ENCODE measurements at places on chromosomes 7 and 10. TPM values are rescaled to one million over a fixed set of nuclear protein-coding genes. Genes with fewer than 3 reads are reported as not detected.

DNA sequence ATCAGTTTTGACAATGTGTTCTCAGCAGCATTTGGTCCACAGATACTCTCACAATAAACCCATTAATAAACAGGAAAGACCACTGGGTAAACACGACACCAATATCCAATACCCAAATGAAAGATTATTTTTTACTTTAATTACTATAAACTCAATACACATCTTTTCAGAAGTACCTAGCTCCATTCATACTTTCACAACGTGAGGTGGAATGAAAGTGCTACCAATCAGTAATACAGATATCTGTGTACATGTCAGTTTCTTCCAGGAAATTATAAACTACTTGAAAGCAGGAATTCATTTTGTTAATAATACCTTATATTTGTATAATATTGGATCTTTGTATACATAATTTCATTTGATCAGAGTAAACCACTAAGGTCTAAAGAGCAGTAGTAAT is 11.9 kb downstream of the CDK6 start:
- no peaks in the 10 kb centered on the region for H3K36me3 ChIP-seq
- DNase-seq, result no peak
- peaks cover 16% of the 10 kb centered on the region for H3K4me1 ChIP-seq
- no peaks in the 10 kb centered on the region for H3K27me3 ChIP-seq
- H3K4me3 ChIP-seq, result no peak overlapping the region

Gene CALML5
- 429 TPM for total RNA-seq

DNA sequence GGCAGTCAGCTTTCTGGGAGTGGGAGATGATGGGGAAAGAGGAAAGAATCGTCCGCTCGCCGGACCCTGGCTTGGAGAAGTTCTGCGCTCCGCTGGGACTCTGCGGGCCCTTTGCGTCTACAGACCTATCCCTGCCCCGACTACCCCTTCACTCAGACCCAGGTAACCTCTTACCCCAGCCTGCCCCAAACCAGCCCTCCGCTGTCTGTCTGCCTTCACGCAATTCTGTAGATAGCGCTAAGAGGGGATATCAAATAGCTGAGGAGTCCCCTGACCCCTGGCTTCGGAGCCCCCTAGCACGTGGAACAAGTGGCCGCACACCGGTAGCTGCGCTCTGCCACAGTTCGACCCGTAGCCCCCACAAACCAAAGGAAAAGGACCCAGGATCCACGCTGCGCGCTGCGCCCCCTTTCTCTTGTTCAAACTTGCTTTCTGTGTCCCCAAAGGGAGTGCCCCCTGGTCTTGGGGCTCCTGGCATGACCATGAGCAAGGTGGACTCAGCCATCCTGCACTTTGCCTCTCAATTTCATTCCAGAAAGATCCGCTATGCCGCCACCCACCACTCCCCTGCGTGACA is 7.0 kb downstream of the HOXA4 start:
- no peaks in the 10 kb centered on the region for H3K4me1 ChIP-seq
- no peak overlapping the region for H3K4me3 ChIP-seq
- peak; percentile 56 for DNase-seq
- H3K27me3 ChIP-seq, result no peaks in the 10 kb centered on the region
- no peaks in the 10 kb centered on the region for H3K36me3 ChIP-seq
- H3K27ac ChIP-seq, result no peak overlapping the region

GRCh38 chr10:125641398-125641797 is 41.6 kb downstream of the TEX36 start:
- H3K27me3 ChIP-seq, result peaks cover 9% of the 10 kb centered on the region
- no peak for DNase-seq
- no peaks in the 10 kb centered on the region for H3K4me1 ChIP-seq

Gene LRRTM3
- not detected for total RNA-seq

DNA sequence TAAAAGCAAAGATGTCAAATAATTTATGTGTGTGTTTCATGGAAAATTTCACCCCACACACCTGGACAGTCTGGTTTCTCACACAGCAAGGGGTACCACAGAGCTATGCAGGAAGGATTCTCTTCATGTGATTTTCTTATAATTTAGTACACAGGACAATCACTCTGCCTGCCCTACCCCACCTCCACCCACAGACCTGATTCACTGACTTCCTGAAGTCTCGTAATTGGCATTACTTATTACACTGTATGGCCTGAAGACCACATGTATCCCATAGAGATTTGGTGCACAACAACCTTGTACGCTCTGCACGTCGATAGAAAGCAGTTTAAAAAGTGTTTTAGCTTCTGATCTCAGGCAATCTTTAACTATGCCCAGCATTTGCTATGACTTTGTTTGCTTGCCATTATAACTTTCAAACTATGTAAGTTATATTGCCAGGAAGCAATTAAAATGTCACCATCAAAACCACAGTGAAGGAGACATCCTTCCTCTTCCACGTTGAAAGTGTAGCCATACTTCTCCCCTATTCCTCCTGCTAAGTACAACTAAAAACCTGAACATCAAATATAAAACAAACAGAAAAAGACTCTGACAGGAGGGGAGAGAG is 279.4 kb upstream of the IMMP2L start:
- no peak overlapping the region for H3K27ac ChIP-seq
- H3K4me1 ChIP-seq, result no peaks in the 10 kb centered on the region
- DNase-seq, result no peak
- H3K27me3 ChIP-seq, result no peaks in the 10 kb centered on the region
- H3K36me3 ChIP-seq, result peaks cover 4% of the 10 kb centered on the region
- no peak overlapping the region for H3K4me3 ChIP-seq

DNA sequence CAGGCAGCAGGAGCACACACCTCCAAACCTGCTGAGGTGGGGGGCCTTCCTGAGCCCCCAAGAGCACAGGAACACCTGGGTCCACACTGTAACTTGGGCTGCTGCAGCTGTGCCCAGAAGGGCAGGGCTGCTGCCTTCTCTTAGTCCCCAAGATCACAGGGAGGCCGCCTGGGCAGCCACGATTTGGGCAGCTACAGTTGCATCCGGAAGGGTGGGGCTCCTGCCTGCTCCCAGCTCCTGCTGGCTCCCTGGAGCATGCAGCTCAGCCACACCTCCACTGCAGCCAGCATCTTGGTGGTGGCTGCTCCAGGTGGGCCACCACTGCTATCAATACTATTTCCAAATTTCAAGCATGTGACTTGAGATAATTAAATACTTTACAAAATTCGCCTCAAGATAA is 38.5 kb upstream of the AGMO start:
- H3K36me3 ChIP-seq, result no peaks in the 10 kb centered on the region
- no peak for DNase-seq
- H3K4me3 ChIP-seq, result no peak overlapping the region
- H3K27ac ChIP-seq, result no peak overlapping the region

GRCh38 chr10:89627830-89628229 is 17.2 kb downstream of the PANK1 start:
- no peaks in the 10 kb centered on the region for H3K27me3 ChIP-seq
- H3K27ac ChIP-seq, result no peak overlapping the region
- no peaks in the 10 kb centered on the region for H3K4me1 ChIP-seq
- no peak overlapping the region for H3K4me3 ChIP-seq
- DNase-seq, result no peak

DNA sequence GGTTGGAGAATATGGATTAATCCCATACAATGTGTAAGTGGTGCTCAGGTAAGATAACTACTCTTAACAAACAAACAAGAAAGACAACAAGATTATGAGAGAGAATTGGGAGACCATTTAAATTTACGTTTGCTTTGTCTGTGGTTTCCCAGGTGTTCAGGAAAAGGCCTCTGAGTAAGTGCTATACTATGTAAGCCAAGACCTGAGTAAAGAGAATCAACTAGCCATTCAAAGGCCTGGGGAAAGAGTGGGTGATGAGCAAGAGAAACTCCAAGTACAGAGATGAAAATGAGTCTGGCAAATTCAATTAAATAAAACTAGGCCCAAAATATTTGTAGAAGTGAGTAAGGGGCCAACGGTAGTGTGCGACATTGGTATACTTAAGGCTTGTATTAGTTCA is 9.9 kb downstream of the CSTF2T start:
- no peak overlapping the region for H3K4me3 ChIP-seq
- no peaks in the 10 kb centered on the region for H3K27me3 ChIP-seq
- DNase-seq, result no peak
- H3K27ac ChIP-seq, result no peak overlapping the region

GRCh38 chr10:6511347-6511746 is 68.7 kb downstream of the PRKCQ start:
- no peak overlapping the region for H3K4me3 ChIP-seq
- no peaks in the 10 kb centered on the region for H3K36me3 ChIP-seq
- no peaks in the 10 kb centered on the region for H3K4me1 ChIP-seq
- H3K27ac ChIP-seq, result no peak overlapping the region

Gene WIPF3
- 1.4 TPM for total RNA-seq

- H3K4me1 ChIP-seq, result no peaks in the 10 kb centered on the region
- H3K36me3 ChIP-seq, result no peaks in the 10 kb centered on the region
- peaks cover 5% of the 10 kb centered on the region for H3K27me3 ChIP-seq
- no peak overlapping the region for H3K27ac ChIP-seq
- DNase-seq, result no peak
- no peak overlapping the region for H3K4me3 ChIP-seq
Measured at GRCh38 chr10:70952401-70952800, 64.0 kb upstream of the PCBD1 start.

Gene SHTN1
- 28.1 TPM for total RNA-seq

DNA sequence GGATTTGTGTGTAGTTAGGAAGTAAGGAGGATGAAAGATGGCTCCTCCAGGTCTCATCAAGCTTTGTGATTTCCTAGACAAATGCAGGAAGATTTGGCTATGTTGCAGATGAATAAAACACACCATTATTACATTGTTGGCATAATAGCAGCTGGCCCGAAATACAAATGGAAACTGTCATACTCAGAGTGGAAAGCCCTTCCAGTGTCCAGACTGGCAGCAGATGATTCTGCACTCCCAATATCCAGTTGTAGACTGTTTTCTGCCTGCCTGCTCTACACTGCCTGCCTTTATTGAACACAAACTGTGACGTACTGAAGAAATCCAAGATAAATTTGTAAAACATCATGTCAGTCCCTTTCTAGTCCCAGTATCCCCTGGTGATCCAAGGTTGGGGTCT is 99.7 kb upstream of the FZD1 start:
- DNase-seq, result no peak
- no peak overlapping the region for H3K4me3 ChIP-seq
- peak overlapping the region; percentile 27 for H3K27ac ChIP-seq

GRCh38 chr7:47516386-47516785 is 65.5 kb downstream of the TNS3 start:
- peaks cover 37% of the 10 kb centered on the region for H3K4me1 ChIP-seq
- H3K27ac ChIP-seq, result no peak overlapping the region
- no peak for DNase-seq
- no peaks in the 10 kb centered on the region for H3K36me3 ChIP-seq

DNA sequence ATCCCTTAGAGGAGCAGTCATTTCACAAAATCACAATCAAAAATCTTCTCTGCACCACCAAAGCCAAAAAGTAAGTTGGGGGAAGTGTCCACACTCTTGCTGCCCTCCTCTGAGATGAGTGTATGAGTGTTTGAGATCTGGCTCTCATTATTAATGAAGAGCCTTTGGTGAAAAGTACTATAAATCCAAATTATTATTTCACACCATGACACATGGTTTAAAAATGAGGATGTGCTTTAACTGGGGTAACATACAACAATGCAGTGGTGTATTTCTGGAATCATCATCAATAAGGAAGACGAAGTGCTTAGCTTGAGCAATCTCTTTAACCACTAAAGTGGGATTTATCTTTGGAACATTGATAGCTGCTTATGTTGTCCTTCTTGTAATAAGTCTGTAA is 114.2 kb upstream of the ADAM12 start:
- no peaks in the 10 kb centered on the region for H3K4me1 ChIP-seq
- no peaks in the 10 kb centered on the region for H3K36me3 ChIP-seq
- no peak overlapping the region for H3K4me3 ChIP-seq
- H3K27me3 ChIP-seq, result no peaks in the 10 kb centered on the region
- no peak for DNase-seq

GRCh38 chr7:85106719-85107118 is 80.1 kb downstream of the SEMA3D start:
- H3K36me3 ChIP-seq, result no peaks in the 10 kb centered on the region
- H3K4me1 ChIP-seq, result peaks cover 12% of the 10 kb centered on the region
- DNase-seq, result no peak
- no peak overlapping the region for H3K27ac ChIP-seq

Gene ESYT2
- 95.8 TPM for total RNA-seq

GRCh38 chr7:69787736-69788431 is 189.6 kb downstream of the AUTS2 start:
- H3K36me3 ChIP-seq, result no peaks in the 10 kb centered on the region
- no peak overlapping the region for H3K4me3 ChIP-seq
- peaks cover 20% of the 10 kb centered on the region for H3K4me1 ChIP-seq

DNA sequence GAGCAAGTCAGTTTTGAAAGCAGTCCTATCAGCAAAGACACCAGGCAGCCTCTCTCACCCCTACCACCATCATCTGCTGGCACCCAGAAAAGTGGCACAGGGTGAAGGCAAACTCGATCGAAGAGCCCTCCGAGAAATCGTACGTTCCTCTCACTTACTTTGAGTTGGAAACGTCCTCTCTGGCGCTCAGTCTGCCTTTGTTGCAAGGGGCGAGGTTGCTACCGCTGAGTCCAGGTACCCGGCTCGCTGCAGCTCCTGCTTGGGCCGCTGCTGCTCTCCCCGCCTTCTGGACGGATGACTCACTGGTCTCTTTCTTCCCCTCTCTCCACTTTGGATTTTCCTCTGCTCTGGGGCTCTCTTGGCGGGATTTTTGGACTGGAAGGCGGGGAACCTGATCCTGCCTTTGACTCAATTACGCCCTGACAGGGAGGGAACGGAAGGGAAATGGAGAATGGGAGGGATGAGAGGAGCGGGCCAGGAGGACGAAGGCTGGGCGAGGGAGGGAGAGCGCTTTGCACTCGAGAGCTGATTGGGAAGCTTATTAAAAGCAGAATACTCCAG is at the start of gene PTN:
PTN (minus strand) TSS at position 453 of the 561 bp plus-strand sequence. CDS start 88,760 bp downstream, outside the sequence.
- no peak within 1 kb of the TSS for H3K27ac ChIP-seq
- DNase-seq, result no peak
- H3K27me3 ChIP-seq, result no peaks in the 10 kb centered on the region

GRCh38 chr10:8778713-8779112 is 724.2 kb downstream of the GATA3 start:
- H3K4me3 ChIP-seq, result no peak overlapping the region
- no peaks in the 10 kb centered on the region for H3K36me3 ChIP-seq
- no peaks in the 10 kb centered on the region for H3K27me3 ChIP-seq
- H3K27ac ChIP-seq, result no peak overlapping the region
- no peak for DNase-seq

DNA sequence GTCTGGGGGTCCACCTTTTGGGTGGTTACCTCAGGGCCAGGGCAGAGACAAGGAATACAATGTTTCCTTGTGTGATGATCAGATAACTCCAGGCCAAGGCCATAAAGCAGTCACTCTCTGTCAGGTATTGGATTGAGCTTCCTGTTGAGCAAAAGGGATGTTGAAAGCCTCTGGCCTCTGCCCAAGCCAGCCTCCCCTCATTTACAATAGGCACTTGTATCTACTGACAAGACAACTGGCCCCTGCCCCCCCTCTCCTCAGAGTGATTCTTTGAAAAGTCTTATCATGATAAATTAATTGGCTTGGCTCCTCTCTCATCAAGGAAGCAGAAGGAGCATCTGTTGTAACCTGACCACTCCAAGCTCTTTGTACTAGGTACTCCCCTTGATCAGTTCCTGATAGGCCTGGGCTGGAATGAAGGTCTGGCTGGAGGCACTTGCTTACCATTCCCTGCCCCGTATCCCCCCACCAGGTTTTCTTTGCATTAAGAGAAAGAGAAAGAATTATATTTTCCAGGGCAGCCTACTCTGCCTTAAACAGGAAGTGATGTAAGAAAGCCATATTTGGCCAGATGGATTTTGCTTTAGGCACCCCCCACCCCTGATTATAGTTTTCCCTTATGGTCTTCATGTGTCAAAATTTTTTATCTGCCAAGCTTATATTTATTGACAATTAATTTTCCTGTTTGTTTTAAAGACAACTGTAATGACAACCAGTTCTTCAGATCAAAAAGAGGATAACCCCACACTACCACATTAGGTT is 42.1 kb upstream of the HPS1 start:
- H3K4me1 ChIP-seq, result peaks cover 6% of the 10 kb centered on the region
- peak; percentile 77 for DNase-seq
- peak overlapping the region; percentile 16 for H3K27ac ChIP-seq
- H3K27me3 ChIP-seq, result no peaks in the 10 kb centered on the region
- H3K36me3 ChIP-seq, result no peaks in the 10 kb centered on the region
